ENCODE measurements at places on chromosomes 2 and 18.

GRCh38 chr18:62324917-62325805 is at the start of gene TNFRSF11A:
Gene TNFRSF11A, plus strand, starts transcription at chr18:62325310. Its CDS starts 43 bp downstream, at chr18:62325353.
- DNase-seq: peak; percentile 46

GRCh38 chr2:42921147-42921520 is 128.8 kb upstream of the HAAO start:
- DNase-seq: no peak

GRCh38 chr2:196598846-196599245 is 40.7 kb upstream of the CCDC150 start:
- DNase-seq: no peak

DNA sequence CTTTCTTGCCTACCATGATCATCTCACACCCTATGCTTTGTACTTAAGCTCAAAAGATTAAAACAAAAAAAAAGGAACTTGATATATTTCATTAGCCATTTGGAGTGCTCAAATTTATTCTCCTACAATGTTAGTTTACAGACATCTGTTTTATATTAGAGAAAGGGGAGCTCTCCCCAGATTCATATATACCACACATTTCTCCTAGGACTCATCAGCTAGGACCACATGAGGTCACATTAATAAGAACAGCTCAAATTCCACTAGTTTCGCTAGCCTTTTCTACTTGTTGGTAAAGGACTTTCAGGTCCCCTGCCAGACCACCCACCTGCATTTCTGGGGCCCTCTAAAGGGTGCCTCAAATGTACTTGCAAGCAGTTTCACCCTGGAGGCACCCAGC is 151.2 kb upstream of the MMADHC start:
- DNase-seq: no peak

GRCh38 chr18:57744211-57744694 is 58.9 kb downstream of the ATP8B1 start:
- DNase-seq: no peak

DNA sequence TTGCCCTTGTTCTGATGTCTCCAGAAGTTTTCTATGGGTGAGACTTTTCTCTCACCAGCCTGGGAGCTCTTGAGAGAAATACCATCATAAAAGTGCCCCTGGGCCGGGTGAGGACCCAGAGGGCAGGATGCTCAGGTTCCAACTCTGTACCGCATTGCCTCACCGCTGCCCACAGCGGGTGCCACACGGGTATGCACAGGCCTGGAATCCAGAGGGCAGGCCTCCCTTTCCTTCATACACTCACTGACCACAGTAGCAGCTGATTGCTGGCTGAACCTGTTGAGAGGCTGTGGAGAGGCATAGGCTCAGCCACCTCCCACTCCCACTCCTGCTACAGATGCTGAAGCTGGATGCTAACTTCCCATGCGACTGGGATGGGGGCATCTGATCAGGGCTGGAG is 293.8 kb downstream of the CYP26B1 start:
- no peak for DNase-seq

DNA sequence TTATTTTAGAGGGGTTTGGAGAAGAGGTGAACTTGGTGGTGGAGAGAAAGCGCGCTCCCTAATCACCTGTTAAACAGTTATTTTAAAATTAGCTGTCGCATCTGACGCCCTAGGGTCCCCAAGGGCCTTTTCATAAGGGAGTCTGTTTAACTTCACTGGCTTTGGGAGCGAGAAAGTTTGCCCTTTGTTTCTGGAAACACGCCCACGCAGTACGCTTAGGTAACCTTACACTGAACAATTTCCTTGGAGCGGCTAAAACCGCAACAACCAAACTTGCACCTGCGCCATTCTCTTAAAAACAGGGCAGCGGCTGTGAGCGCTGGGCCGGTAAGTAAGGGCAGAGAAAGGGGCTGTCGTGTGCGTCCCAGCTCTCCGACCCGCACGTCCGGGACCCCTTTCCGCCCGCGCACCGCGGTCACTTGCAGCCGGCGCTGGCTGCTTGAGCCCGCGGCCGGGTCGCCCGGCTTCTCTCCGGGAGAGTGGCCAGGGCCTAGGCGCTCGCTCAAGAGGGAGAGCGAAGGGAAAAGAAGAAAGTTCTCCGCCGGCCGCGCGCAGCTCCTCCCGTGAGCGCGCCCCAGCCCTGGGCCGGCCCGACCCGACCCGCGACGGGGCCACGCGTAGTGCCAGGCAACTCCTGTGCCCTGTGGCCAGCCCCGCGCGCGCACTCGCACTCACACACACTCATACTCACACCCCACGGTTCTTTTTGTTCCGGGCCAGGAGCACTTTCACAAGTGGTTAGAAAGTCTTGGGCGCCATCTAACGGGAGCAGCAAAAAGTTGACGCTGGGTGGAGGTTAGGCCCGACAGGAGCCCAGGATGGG is 19.2 kb downstream of the POU3F3 start:
- DNase-seq: peak; percentile 59

DNA sequence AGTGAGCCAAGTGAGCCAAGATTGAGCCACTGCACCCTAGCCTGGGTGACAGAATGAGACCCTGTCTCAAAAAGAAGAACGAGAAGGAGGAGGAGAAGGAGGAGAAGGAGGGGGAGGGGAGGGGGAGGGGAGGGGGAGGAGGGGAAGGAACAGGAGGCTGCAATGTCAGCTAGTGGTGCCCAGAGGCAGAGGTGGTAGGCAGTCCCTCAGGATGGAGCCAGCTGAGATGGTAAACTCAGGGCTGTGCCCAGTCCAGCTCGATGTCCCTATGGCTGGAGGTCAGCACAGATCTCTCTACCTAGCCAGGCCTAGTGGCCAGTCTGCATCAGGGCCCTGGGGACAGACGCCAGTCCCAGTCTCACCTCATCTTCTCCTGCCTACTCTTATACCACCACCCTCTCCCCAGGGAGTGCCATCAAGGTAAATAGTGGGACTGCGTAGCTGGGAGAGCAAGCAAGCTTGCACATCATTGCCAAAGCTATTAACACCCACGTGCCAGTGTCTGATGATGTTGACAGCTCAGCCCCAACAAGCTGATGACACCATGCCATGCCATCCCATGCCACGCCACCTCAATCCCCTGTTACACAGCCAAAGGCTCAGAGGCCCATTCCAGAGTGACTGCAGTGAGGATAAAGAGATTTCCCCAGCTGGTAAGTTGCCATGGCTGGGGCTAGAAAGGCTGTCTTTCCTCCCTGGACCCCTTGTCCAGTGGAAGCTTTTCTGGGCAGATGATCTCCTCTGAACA is 7.6 kb upstream of the PLB1 start:
- no peak for DNase-seq

- DNase-seq: no peak
These were observed 169.6 kb downstream of the ZEB2 start for GRCh38 chr2:144350151-144350802.

DNA sequence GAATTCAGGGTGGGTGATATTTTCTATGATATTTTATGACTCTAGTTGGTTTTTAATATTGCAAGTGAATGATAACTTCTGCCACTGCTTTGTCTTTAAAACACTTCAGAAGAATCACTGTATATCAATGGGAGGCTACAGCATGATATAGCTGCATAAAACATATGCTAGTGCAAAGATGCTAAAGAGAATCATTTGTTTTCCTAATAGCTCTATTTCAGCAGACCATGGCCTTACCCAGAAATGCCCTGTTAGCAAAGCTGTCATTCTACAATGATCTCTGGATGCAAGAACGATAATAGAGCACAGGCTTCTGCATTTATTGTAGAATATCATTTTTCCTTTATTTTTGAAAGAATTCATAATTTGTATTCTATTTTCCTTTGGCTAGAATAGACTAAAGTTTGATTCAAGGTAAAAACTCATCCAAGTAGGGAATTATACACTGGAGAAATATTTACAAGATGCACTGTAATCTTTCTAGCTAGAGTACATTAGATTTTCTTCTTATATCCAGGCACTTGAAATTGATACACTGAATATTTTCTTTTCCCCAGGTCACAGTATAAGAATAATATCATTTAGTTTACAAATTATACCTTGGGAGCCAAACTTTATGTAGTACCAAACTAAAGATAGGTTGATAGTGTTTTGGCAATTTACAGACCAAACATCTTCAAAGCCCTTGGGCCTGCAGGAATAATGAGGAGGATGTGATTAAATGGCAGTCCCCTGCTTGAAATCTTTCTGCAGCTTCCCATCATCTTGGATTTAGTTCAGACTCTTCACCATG is 252.6 kb upstream of the LINC00305 start:
- DNase-seq: no peak

DNA sequence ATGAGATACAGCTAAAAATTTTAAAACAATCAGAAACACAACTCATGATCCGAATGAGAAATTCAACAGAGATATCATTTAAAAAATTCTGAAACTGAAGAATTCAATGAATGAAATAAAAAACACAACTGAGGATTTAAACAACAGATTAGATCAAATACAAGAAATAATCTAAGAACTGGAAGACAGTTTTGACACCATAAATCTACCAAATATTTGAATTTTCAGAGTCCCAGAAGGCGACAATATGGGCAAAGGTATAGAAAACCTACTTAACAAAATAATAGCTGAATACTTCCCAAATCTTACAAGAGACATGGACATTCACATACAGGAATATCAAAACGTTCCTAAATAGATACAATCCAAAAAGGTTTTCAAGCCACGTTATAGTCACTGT is 221.9 kb downstream of the OTX1 start:
- DNase-seq: no peak

DNA sequence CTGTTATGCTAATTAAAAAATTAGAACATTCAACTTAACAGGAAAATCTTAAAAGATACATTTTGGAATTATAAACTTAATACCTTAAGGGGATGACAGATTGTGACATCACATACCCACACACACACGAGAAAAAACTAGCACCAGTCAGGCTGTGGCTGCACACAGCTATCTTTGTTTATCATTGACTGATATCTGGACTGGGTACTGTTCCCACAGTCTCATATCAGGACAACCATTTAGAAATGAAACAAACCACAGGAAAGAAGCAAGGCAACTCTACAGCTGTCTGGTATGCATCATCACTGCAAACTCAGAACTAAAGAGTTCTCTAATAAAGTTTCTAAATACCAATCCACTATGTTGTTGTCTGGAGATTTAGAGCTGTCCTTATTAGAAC is 210.9 kb upstream of the SMAD7 start:
- DNase-seq: no peak

- DNase-seq: no peak
These were observed 3.3 kb upstream of the SLC14A2 start for GRCh38 chr18:45611943-45612342.

- DNase-seq: no peak
These were observed 39.4 kb downstream of the SLC8A1 start for GRCh38 chr2:40412456-40412855.

DNA sequence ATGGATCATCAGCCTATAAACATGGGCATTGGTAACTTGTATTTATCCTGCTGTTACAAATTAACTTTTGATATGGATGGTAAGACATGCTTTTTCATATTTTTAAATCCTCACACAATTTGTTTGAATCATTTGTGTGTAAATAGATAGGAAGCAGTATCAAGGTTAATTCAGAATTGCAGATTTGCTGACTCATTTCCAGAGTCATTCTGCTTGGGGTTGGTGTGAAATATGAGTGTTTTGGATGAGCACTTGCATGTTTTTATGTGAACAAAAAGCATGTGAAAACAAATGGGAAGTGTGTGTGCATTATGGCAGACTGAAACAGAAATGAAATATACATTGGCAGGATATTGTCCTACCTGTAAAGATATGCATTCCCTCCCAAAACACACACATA is 11.8 kb downstream of the CCDC85A start:
- DNase-seq: no peak

- DNase-seq: no peak
These were observed 474.9 kb downstream of the EIPR1 start for GRCh38 chr2:2902547-2903281.

DNA sequence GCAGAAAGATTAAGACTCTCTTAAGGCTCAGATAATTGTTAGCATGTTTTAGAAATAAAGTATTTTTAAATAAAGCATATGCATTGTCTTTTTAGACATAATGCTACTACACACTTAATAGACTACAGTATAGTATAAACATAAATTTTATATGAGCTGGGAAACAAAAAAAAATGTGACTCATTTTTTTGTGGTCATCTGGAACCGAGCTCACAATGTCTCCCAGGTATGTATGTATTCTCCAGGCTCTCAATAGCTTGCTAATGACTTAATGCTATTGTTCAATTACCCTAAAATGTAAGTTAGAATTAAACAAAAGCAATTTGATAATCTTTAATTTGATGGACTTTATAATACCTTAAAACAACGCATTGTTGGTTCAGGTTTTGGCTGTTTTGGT is 167.2 kb downstream of the NUP35 start:
- no peak for DNase-seq

GRCh38 chr18:42025974-42026625 is 71.1 kb downstream of the PIK3C3 start:
- no peak for DNase-seq

DNA sequence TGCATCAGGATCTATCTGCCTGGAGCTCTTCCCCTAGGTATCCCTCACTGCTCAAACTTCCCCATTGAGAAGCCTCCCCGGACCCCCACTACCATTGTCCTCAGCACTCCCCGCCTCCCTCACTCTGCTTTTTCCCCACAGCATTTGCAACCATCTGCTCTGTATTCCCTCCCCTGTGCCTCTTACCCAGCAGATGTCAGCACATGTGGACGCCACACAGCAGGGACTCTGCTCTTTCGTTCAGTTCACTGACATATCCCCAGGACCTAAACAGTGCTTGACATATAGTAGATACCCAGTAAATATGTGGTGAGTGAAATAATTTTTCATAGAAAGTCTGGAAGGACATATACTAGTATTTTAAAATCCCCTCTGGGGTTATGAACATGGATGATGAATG is 101.1 kb downstream of the TMEM247 start:
- no peak for DNase-seq

DNA sequence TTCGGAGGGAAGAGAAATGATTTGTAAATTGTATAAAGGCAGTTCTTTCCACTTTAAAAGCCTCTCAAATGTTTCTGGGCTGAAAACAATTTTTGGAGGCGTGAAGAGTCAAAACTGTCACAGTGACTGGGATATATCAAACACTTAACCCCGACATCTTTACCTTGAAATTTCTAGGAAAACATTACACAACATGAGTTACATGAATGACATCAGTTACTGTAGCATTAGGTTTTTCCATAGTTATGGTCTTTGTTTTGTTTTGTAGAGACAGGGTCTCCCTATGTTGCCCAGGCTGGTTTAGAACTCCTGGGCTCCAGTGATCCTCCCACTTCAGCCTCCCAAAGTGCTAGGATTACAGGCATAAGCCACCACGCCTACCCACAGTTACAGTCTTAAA is 25.7 kb downstream of the MSH6 start:
- no peak for DNase-seq

DNA sequence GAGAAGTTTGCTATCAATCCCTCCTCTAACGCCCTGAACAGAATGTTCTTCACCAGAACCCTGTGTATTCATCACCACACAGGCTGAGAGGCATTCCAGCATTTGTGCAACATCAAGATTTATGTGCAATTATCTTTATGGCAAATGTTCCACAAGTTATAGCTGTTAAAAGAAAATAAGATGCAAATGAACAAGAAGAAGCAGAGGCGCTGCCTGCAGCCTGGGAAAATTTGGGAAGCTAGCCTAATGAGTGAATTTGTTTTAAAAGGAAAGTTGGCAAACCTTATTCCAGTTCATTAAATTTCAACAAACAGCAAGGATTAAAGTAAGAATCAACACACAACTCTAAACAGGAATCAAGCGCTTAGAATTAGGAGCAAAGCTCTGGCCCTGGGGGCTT is 5.3 kb downstream of the TPO start:
- no peak for DNase-seq
